ENCODE measurements at places on chromosomes 3 and 15.

- no peak for DNase-seq
These were observed 71.8 kb downstream of the CPNE4 start for GRCh38 chr3:131962982-131963381.

GRCh38 chr3:195715583-195716266 lies 5.1 kb upstream of the MUC20 start:
- DNase-seq: no peak

DNA sequence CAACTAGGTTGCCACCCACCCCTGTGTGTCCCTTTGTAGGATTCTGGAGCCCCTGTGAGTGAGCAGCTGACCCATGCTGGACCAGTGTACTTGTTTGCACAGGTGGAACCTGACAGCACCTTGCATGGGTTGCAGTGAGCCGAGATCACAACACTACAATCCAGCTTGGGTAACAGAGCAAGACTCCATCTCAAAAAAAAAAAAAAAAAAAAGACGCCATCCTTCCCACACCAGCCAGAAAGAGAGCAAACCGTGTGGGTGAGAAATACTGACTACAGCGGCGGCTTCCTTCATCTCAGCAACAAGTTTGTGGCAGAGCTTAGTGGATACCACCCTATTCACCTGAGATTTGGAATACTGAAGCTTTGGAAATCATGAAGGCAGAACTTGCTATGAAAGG lies 746 bp upstream of the CD80 start:
- no peak for DNase-seq

DNA sequence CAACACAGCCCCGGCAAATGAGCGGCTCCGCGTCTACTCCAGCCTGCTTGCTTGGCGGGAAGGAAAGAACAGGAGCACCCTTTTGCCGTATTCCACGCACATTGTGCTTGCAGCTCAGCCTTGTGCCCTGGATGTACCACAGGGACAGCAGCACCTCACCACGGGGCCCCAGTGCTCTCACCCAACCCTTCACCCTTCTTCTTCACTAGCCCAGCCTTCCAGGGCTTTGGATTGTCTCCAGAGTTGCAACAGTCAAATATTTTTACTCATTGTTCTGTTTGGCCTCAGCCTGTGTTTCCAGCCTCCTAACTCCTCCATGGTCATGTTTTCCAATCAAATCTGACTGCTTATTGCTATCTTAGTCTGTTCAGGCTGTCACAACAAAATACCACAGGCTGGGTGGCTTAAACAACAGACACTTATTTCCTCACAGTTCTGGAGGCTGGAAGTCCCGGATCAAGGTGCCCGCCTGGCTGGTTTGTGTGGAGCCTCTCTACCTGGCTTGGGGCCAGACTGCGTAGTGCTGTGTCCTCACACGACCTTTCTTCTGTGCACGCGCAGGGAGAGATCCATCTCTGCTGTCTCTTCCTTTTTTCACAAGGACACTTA lies 79.2 kb upstream of the ABHD17C start:
- DNase-seq: peak; percentile 77

- no peak for DNase-seq
These were observed 578.6 kb downstream of the RSL24D1 start for GRCh38 chr15:54618120-54618519.

DNA sequence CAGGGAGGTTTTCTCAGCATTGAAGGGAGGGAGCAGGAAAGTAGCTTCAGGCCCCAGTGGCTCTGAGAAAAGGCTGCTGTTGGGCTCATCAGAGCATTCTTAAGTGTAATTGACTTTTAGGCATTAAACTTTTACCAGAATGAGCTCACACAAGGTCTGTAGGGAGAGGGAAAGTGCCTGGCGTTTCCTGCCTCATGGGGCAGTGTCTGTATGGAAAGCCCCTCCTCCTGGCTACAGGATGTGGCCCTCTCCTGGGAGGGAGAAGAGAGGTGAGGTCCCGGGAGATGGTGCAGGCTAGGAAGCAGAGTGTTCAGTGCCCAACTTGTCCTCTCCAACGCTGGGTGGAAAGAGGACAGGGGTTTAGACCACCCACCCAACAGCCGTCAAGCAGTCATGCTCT lies 21.3 kb upstream of the SCN10A start:
- DNase-seq: no peak

DNA sequence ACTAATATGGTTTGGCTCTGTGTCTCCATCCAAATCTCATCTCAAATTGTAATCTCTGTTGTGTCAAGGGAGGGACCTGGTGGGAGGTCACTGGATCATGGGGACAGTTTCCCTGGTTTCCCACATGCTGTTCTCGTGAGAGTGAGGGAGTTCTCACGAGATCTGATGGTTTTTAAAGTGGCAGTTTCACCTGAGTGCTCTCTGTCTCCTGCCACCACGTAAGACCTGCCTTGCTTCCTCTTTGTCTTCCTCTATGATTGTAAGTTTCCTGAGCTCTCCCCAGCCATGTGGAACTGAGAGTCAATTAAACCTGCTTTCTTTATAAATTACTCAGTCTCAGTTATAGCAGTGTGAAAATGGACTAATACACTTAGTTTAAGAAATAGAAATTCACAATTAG lies 228.9 kb downstream of the CD47 start:
- no peak for DNase-seq

DNA sequence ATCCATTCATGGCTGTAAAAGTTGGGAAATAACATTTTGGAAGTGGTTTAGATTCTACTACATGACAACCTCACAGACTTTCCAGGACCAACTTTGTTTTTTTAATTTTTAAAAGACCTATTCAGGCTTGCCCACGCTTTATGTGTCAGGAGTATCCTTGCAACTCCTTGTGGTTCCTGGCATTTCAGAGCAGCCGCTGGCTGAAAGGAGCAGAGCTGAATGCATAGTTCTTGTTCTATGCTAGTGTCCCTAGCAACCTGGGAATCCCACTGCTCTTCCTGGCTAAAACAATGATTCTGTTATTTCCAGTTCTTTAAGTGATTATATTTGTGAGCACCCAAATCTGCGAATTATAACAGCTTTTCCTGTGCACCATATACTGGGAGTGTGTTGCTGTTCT lies 34.9 kb downstream of the CP start:
- no peak for DNase-seq

- no peak for DNase-seq
These were observed 33.8 kb upstream of the GREM1 start for GRCh38 chr15:32683906-32684584.

DNA sequence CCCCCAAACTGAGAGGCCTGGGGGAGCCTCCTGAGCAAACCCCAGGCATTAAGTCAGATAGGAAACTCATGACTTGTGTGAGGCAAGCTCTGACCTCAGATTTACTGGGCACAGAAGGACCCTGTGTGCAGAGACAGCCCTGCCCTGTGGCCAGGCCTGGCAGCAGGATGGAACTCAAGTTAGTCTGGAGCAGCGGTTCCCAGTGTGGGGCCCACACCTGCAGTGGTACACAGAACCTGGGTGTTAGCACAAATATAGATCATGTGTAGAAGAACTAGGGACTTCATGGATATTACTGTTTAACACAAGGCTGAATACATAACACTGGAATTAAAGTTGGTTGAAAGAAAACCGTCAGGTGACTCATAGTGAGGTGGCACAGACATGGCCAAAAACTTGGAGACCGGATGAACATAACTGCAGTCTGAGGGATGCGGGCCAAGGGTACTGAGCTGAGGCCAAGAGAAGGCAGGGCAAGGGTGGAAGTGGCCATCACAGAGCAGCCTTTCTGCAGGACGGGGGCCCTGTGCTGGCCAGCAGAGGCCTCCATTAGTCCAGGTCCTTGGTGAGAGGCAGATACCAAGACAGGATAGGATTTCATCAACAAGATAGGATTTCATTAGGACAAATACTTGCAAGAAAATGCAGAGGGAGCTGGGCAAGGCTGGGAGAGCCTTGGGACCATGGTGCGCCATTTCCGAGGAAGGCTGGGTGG lies 40.9 kb downstream of the IRAK2 start:
- no peak for DNase-seq

DNA sequence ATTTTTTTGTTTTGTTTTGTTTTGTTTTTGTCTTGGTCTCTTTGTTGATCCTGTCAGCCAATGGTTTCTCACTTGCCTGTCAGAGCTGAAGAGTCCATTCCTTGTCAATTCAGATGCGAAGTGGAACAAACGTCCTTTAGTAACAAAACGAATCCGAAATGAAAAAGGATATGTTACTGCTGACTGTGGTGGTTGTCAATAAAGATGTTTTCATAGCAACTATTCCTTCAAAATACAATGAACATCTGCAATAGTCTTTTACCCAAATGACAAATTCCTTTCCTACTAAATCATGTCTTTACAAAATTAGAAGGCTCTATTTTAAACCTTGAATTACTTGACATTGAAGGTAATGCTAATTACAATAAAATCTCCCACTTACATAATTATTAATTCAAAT lies 134.7 kb downstream of the SERPINI1 start:
- DNase-seq: no peak

DNA sequence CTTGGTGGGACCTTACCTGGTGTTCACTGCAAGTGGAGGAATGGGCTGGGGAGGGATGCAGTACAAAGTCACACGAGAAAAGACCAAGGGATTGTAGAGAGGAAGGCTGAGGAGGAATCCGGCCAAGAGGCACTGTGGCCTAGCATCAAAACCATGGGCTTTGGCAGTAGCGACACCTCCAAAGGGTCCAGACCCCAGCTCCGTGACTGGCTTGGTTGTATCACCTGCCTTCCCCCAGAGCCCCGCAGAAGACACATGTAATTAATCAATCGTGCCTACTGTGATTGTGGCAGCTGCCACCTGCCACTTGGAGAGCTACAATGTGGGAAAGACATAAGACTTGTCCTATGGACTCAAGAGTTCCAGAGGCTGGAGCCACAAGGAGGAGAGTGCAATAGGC lies 54.7 kb downstream of the ST8SIA2 start:
- DNase-seq: no peak

DNA sequence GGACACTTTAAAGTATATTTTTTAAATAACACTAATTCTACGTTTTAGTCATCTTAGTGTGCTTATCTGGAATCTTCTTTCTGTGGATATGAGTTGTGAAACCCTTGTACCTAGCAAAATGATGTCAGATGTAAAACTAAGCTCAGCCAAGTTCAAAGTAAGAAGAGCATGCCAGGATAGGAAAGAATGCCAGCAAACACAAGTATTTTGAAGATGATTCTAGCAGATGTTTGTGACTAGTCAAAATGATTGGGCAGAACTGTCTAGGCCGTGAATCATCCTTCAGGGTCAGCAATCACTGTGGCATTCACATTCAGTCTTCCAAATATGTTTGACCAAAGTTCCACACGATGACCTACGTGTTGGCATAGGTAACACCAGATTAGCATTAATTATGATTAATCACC lies 5.4 kb upstream of the PLOD2 start:
- DNase-seq: no peak

- peak; percentile 71 for DNase-seq
These were observed 195.6 kb downstream of the FAM43A start for GRCh38 chr3:194880940-194881925.

DNA sequence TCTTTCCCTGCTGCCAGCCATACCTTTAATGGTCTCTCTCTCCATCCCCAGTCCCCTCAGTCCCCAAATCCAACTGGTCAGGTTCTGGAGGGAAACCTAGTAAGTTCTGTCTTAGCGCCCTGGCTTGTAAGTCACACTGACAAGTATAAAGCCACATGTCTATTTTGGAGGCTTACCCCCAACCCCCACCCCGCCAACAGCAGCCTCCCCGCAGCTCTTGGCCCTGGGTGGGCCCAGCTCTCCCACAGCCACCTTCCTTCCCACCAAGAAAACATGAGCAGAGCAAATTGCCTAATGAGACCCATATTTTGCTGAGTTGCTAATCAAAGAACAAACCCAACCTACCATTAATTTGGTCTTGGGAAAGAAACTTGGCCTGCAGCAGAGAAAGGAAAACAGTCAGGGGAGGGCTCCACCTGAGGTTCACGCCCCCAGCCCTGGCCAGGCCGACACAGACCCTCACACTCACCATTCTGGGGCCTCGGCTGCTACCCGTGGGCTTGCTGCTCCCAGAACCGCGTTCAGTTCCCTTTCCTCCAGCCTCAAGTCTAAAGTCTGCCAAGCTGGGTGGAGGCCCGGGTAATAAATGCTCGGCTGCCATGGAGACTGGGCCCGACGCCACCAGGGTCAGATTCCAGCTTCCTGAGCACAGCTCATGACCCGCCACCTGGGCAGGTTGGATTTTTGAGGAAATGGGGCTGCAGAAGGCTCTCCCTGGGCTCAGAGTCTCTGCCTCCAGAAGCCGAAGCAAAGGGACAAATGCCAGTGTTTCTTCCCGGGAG lies at the start of gene CALML4:
Gene CALML4 (minus strand): TSS at position 557 of the 782 bp plus-strand sequence. CDS start 85 bp downstream, at position 472.
- DNase-seq: no peak

DNA sequence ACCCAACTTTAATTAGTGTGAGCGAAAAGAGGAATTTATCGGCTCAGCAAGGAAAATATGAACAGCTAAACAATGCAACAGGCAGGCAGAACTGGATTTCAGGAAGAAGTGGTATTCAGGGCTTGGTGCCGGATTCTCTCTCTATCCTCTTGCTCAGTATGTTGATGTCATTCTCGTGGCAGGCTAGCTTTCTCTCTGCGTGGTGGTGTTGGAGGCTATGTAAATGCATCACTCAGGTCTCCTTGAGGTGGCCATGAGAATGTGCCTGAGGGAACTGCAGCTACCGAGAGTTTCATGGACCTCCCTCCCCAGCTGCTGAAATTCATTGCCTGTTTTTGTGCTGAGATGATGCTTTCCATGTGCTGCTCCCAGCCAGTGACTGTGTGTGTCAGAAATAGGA lies 18.3 kb upstream of the SYN2 start:
- DNase-seq: no peak

DNA sequence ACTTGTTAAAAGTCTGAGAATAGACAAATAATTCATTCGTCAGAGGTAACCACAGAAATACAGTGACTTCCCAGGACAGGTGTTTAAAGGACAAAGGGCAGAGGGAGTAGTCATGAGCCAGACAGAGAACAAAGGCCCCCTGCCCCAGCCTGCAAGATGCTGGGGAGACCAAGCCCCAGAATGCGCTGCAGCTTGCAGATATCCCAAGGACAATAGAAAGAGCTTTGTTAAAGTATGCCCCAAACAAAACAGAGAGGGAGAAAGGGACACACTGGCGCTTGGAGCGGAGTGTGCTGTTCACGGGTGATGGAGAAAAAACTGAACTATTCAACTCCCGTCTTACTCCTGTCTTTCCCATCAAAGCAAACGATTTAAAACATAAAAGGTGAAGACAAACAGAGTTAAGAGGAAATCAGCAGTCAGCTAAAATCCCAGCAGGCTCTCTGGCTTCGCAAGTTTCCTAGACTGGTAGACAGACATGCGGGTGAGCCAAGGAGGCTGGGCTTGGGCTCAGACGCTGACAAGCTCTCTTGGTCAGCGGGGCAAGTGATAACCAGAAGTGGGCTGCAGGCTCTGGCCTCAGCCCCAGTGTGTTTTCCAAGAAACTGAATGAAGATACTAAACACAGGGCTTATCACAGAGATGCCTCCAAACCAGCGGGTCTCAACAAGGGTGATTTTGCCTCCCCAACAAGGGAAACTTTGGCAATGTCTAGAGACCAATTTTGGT lies 130.1 kb downstream of the UACA start:
- no peak for DNase-seq

DNA sequence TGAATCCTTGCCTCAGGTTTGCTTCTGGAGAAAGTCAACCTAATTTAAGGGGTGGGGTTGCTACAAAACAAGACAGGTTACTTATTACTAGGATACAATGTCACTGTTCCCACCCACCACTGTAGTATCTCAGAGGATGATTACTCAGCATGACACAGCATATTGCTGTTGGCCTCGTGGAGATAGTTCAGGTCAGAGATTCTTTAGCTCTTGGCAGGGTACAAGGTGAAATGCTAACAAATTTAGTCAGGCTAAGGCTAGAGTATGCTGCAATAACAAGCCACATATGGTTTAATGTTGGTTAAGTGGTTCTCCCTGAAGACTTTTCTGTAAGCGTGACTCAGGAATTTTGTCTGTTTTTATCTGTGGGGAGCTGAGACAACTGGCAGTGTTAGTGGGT lies 161.8 kb downstream of the EDEM1 start:
- no peak for DNase-seq

All from NCI-H774 (cell line).